ENCODE measurements at places on chromosomes 2 and 18.

DNA sequence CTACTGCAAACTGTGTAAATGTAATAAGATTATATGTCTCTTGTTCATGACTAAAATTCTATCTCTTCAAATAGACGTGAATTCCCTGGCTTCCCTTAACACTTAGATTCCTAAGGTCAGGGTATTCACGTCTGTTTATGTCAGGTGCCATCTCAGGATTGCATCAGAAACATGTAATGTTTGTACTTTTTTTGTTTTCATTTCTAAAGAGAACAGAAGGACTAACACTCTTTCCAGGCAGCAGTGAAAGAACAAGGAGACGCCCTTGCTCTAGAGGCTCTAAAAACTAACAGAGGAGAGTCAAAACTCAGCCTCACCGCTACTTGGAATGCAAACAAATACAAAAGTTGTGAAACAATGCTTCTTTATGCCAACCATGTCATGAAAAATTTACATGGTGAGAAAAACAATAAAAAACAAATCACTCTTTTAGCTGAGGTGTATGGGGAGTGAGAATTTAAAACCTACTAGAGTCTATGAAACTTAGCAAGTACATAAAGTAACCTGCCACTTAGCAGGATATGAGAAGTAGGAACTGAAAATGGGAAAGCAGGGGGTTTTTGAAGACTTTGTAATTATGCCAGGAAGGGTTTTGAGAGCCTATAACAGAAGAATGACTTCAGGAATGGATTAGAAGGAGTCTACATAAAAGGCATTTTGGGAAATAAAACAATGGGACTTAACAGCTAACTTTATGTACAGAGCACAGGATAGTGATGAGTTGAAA, 522.7 kb downstream of the THSD7B start:
- no peak for DNase-seq

- no peak for DNase-seq
These were observed 12.3 kb upstream of the TTR start for GRCh38 chr18:31579375-31579774.

- DNase-seq, result no peak
These were observed 16.9 kb downstream of the CROCC2 start for GRCh38 chr2:240922982-240923537.

- DNase-seq, result no peak
These were observed 24.2 kb downstream of the DHRS9 start for GRCh38 chr2:169093535-169093934.

GRCh38 chr2:136360790-136361189, 242.8 kb upstream of the CXCR4 start:
- no peak for DNase-seq

GRCh38 chr2:131022731-131023130, 70.5 kb downstream of the FAM168B start:
- DNase-seq, result no peak

DNA sequence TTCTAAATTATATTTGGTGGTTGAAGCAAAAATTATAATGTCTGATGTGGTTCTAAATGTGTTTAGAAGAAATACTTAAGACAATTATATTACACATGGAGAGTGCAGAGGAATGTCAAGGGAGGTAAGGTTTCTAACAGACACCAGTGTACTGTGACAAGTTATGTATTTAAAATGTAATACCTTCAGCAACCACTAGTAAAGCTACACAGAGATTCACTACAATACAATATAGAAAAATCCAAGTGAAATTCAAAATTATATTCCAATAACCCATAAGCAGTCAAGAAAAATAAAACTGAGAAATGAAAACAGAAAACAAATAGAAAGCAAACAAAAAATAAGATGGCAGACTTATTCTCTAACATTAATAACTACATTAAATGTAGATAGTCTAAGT, 249.5 kb upstream of the KLHL14 start:
- no peak for DNase-seq

DNA sequence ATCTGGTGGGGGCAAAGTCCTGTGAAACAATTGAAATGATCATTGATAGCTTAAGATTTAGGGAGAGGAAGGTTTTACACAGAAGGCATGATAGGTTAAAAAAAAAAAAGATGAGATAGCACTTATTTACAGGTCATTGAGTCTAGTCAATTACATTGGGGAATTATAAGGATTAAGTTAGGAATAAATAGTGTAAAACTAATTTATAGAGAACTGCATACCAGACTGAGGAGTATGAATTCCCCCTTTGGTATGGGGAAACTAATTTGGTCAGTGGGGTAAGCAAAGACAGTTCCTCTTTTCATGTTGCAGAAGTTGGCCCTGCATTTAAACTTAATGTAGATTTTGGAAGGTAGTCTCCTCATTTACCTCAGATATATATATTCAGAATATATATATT, 10.8 kb downstream of the GLS start:
- DNase-seq, result no peak

DNA sequence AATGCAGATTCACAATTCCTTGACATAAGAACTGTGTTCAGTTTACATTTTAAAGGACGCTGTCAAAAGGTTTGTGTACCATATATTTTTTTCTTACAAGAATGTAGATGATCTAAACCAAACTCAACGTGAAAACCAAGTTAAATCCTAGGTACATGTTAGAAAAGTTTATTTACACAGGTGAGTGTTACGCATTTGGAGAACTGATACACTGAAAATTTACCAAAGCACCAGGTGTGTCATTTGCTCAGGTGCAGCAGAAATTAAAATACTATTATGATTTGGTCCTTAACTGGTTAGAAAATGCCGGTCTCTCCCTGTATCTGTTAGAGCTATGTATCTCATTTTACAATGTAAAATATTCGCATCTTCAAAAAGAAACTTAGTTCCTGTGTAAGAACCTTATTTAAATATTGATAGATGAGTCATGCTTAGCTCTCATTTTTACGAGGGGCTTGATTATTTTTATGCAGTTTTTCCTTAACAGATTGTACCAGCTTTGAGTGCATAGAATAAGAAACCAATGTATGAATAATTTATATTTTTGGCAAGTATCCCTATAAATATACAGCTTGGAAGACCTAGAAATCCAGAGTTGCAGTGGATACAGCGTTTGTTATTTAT, 25.1 kb downstream of the MFF start:
- no peak for DNase-seq

DNA sequence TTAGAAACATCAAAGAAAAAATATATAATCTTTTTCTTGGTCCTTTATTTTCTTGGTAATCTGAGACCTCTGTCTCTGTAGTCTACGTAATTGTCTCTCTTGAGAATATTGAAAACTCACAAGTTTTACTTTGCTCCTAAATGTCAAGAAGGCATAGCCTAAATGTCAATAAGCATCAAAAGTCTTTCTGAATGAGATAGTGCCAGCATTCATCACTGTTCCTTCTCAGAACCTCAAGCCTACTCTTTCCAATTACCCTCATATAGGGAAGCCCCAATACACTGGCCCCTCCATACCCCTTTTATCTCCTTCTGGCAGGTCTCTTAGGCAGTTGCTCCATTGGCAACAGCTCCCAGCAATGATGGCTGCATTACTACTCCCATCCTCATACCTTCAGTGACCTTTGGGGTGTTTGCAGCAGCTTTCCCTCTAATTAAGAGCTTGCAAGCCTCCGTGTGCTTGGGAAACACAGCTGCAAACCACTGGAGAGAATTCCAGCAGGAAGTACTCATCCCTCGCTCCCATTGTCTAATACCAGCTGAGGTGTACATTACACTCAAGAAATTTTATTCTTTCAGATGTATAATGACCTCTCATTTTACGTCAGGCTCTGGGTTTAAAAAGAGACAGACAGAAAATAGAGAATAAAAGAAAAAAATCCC, 95.8 kb downstream of the KYNU start:
- no peak for DNase-seq

DNA sequence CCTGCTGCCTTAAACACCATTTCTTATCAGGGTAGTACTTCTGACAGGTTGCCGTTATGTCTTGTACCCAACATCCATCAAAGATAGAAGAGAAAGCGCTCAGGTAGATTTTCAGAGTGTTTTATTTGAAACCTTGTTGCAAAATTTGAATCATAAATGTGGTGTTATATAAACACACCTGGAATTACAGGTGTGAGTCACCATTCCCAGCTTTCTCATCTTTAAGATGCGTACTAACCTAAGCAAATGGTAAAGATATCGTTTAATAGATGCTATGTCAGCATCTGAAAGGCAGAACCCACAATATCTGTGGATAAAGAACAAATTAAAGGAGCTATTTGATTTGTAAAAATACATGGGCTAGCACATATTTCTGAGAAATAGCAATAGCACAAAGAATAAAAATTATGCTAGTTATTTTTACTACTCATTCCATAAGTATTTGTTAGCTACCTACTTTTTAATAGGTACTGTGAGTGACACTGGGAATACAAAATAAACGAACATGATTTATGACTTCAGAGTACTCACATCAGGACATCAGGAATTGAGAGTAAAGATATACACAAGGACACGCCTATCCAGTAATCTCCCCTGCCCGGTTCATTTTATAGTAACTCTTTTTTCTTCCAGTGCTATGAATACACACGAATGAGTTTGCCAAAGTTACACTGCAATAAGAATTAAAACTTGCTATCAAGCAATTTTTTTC, 193.8 kb downstream of the RBM43 start:
- no peak for DNase-seq

DNA sequence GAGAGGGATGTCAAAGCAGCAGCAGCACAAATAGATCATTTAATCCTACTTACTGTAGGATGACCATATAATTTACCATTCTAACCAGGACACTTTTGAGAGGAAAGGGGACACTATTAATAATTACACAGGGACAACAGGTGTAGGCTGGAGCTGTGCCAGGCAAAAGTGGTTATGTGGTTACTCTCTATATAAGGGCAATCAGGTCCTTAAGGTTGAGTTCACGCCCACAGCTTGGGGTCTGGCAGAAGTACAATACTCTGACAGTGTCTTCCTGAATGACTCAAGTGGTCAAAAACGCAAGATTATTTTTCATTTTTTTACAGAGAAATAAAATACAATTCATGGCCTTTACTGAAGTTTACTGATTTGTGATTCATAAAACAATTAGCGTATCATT, 2.8 kb downstream of the PREPL start:
- peak; percentile 32 for DNase-seq

GRCh38 chr2:11945139-11946126, 199.0 kb downstream of the LPIN1 start:
- no peak for DNase-seq

DNA sequence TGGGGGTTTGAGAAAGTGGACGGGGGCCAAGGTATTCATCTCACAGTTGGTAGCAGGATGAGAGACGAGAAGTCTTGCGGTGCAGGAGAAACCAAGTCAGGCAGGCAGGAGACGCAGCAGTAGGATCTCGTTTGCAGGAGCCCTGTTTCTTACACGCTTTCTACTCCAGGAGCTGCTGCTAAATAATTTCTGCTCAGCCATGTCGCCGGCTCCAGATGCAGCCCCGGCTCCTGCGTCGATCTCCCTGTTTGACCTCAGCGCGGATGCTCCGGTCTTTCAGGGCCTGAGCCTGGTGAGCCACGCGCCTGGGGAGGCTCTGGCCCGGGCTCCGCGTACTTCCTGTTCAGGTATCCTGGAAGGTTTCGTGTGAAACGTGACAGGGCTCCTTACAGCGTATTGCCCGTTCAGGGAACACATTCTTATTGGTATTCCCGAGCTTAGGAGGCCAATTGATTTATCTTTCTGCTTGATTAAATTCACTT, 494 bp downstream of the ANKZF1 start:
- no peak for DNase-seq

GRCh38 chr18:11984091-11984490, 2.8 kb downstream of the IMPA2 start:
- no peak for DNase-seq

- DNase-seq, result no peak
These were observed 152.6 kb downstream of the TMEFF2 start for GRCh38 chr2:192042126-192042525.

DNA sequence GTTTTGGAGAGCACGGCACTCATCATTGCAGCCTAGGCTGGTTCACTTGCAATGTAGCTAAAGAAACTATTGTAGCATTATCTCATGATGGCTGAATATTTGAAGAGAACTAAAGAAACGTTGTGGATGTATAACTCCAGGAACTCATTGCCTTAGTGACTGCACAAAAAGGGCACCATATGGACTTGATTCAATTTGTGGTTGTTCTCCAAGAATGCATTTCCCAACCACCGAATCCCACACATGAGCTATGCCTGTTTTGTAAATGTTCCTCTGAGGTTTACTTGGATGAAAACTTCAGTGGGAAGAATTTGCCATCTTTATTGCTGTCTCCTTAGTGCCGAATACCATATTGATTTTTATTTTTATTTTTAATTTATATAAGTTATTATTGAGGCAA, 43.5 kb downstream of the DOK6 start:
- no peak for DNase-seq

GRCh38 chr2:203412546-203413331, 84.5 kb downstream of the ABI2 start:
- no peak for DNase-seq

DNA sequence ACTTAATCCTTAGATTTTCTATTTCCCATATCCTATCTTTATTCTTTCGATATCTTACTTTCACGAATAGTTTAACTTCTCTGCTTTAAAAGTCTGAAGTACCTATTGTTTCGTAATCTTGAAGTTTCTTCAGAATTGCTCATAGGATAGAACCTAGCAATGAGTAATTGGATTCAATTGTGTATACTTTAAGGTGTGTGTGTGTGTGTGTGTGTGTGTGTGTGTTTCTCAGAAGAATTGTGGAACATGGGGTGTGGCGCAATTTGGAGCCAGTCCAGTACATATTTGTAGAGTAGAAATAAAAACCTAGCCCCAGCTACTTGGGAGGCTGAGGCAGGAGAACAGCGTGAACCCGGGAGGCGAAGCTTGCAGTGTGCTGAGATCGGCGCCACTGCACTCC, 897.6 kb downstream of the BCL11A start:
- no peak for DNase-seq

DNA sequence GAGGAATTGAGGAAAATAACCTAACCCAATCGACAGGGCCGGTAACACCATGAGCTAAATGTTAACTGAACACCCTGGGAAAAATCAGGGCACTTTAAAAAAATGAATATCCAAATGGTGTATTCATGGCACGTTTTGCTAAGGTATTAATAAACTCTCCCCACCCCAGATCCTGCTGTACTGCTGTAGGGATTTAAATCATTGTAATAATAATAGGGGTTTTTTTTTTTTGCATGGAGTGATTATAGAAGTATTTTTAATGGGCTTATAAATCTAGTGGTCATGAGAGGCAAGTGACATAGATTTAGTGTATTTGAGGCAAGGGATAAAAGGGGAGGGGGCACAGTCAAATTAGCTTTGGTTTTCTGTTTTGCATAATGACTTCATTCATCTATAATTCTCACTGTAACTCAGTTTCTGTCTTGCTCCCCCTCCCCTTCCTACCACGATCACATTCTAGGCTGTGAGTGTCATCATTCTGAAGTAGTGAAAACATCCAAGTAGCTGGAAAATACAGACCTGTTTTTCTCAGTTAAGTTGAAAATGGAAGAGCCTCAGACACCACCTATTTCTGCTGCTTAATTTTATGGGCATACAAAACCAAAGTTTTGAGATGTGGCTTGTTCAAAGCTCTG, 18.2 kb upstream of the MGAT5 start:
- DNase-seq, result no peak

- no peak for DNase-seq
These were observed 47.3 kb downstream of the POU3F3 start for GRCh38 chr2:104901037-104901881.

GRCh38 chr2:172943539-172943938, 132.1 kb upstream of the MAP3K20 start:
- DNase-seq, result no peak

Data from stimulated activated CD8-positive, alpha-beta memory T cell treated with anti-CD3 and anti-CD28 coated beads, Interleukin-7, amount 100 ng/mL, for 4 hours (primary cell).